ENCODE measurements at places on chromosomes 12 and 14.
A peak's percentile ranks its signal among the peaks of the same experiment; 100 is the strongest.

DNA sequence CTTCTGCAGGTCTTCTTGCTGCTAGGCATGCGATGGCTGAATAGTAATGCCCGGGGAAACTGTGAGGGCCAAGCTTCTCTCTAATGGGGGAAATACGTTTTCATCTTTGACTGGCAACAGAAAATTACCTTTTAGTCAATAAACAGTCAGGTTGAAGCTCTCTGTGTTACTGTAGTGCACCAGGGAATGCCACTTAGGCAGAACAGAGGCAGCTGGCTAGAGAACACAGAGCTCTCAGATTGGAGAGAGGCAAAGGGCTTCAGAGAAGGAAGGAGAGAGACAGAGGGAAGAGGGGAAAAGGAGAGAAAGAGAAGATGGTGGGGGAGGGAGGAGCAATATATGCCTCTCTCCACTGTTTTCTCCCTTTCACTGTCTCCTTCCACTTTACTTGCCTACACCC is 6.7 kb downstream of the HSD17B6 start:
- DNase-seq = no peak

- peak; percentile 26 for DNase-seq
These were observed 191.5 kb upstream of the NOS1 start for GRCh38 chr12:117552971-117553370.

DNA sequence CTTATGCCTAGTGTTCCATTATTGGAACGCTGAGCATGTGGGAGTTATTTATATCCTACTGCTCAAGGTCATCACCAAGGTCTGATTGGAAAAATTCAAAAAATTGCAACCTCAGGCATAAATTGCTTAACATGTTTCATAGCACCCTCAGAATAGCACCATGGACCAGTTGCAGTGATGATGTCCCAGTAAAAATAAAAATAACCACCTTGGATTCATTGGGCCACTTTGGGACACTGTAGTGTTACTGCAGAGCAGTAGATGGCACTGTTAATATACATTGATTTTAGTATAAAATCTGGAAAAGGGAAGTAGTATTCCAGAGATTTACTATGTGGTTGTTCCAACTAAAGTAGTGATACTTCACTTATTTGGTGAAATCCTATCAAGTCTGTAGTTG is 31.0 kb upstream of the PTCSC3 start:
- no peak for DNase-seq

DNA sequence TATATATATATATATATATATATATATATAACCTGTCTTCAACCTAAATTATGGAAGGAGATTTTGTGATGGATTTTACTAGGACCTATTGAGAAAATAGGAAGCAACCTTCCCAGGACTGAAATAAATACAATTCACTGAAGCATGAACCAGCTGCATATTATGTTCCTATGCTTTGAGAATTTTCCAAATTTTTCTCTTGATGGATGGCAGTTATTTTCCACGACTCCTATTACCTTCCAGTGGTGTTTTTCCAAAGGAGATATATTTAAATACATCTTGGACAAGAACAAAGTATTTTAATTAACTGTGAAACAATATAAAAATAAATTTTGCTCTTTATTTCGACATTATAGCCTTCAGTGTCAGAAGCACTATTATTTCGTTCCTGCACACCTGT is 87.9 kb downstream of the TMTC1 start:
- DNase-seq = no peak

- no peak for DNase-seq
These were observed 485.8 kb upstream of the ATXN7L3B start for GRCh38 chr12:74051848-74052247.

- DNase-seq = no peak
These were observed 1.3 kb downstream of the BDKRB2 start for GRCh38 chr14:96205978-96206360.

- DNase-seq = no peak
These were observed 515 bp upstream of the ABCC9 start for GRCh38 chr12:21941506-21942376.

DNA sequence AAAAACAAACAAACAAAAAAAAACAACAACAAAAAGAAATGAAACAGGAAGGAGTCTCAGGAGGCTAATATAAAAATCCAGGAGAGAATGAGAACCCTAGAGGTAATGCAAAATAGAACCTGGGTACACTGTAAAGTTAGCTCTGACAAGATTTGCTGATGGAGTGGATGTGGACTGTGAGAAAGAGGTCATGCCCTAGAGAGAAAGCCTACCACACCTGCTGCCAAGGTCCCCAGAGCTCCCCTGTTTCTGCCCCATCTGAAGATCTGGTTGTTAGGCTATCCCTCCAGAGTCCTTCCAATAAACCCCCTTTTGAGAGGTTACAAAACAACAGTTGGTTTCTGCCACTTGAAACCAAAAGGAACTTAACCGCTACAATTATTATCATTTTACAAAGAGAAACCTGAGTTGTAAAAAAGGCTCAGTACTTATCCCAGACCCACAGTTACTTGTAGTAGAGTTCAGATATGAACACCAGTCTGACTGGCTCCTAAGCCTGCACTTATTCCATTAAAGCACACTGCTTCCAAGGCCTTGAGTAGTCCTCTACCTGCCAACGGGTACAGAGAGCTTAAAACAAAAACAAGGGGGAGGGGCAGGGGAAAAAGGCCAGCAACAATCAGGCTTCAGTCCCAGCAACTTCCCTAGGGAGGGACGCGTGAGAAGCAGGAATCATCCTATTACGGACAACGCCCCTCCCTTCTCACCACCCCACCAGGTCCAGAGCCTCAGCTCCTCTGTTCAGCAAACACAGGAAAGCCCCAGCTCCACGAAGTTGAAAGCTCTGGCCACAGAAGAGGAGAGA is 27.7 kb downstream of the PPP1R13B start:
- DNase-seq = no peak

- peak; percentile 35 for DNase-seq
These were observed at the start of gene C1S for GRCh38 chr12:7060353-7060954. C1S (plus strand) TSS chr12:7060718; CDS start chr12:7061913, 1,195 bp downstream.
